ENCODE measurements at places on chromosomes 7 and 10.

- DNase-seq, result no peak
These were observed 32.5 kb upstream of the DOCK1 start for GRCh38 chr10:126872768-126873167.

GRCh38 chr10:72709041-72709440 lies 17.1 kb downstream of the MCU start:
- DNase-seq, result no peak

GRCh38 chr7:151629713-151630272 lies 110.1 kb upstream of the RHEB start:
- no peak for DNase-seq

- DNase-seq, result no peak
These were observed 175.7 kb upstream of the MEOX2 start for GRCh38 chr7:15862016-15862780.

GRCh38 chr10:89537364-89537763 lies 2.0 kb upstream of the SLC16A12 start:
- DNase-seq, result no peak

DNA sequence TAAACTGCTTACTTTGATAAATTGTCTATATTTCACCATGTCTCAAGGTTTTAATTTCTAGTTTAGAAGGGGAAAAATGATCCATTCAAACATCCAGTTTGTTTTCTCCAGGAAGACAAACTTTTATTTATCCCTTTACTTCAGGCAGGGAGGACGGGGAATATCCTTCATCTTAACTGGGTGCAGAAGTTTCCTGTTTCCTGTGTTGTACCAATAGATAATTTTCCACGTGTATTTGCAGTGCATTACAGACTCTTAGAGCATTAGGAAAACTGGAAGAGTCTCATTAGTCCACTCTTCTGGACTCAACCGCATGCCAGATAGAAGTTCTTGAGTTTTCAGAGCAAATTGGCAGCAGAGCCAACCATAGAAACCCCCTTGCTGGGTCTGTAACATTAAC lies 39.4 kb upstream of the PIP4K2A start:
- no peak for DNase-seq

- DNase-seq, result no peak
These were observed 278.7 kb upstream of the PODXL start for GRCh38 chr7:131835141-131835540.

- no peak for DNase-seq
These were observed 66.3 kb upstream of the SP4 start for GRCh38 chr7:21361413-21362125.

- DNase-seq, result no peak
These were observed 576 bp upstream of the CSGALNACT2 start for GRCh38 chr10:43137717-43138020.

- DNase-seq, result no peak
These were observed 119.6 kb downstream of the DOCK1 start for GRCh38 chr10:127024685-127025435.

DNA sequence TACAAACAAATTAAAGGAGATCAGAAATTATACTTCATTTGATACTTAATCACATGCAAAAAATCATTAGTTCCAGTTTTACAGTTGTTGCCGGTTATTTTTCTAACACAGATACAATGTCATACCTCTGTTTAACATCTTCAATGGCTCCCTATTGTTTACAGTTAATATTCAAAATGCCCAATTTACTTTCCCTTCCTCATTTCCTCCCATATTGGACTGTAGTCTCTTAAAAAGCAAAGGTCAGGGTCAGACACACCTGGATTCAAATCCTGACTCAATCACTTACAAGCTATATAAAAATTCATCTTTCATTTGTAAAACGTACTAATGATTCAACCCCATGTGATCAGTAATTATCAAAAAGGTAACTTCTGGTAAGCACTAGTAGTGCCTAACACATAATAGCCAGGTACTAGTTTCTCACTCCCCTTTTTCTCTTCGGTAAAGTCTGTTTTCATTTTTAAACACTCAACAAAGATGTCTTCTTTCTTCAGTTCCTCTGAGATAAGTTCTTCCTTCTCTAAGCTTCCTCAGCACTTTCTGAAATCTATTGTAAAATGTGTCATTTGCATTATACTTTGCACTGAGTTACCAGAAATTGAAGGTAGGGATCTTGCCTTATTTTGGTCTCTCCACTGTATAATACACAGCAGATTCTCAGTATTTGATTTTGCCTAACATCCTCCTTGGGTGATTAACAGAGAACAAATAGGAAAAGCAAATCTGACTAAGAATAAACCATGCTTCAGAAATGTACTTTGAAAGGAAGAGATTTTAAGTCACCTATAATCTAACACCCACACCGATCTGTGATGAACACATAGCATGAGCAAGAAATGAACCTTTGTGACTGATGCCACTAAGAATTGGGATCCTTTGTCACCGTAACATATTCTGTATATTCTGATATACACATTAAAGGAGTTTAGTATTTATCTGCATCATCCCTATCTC lies 16.1 kb downstream of the KMT2C start:
- DNase-seq, result no peak

- no peak for DNase-seq
These were observed 75.4 kb downstream of the FAM171A1 start for GRCh38 chr10:15295537-15296325.

DNA sequence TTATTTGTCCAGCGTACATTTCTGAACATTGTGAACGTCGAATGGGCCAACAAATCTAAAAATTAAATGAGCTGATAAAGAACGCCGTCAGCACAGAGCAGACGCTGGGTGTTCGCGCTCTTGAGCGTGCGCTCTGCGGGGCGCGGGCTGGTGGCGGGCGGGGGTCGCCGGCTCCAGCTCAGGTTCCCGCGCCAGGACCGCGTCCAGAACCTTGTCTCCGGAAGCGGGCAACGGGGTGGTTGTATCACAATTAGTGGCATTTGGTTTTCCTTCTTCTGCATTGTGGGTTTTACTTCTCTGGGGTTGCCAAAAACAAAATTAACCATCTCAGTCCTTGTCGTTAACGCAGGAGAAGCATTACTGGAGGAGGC lies 2.4 kb downstream of the CYP2E1 start:
- DNase-seq, result no peak

DNA sequence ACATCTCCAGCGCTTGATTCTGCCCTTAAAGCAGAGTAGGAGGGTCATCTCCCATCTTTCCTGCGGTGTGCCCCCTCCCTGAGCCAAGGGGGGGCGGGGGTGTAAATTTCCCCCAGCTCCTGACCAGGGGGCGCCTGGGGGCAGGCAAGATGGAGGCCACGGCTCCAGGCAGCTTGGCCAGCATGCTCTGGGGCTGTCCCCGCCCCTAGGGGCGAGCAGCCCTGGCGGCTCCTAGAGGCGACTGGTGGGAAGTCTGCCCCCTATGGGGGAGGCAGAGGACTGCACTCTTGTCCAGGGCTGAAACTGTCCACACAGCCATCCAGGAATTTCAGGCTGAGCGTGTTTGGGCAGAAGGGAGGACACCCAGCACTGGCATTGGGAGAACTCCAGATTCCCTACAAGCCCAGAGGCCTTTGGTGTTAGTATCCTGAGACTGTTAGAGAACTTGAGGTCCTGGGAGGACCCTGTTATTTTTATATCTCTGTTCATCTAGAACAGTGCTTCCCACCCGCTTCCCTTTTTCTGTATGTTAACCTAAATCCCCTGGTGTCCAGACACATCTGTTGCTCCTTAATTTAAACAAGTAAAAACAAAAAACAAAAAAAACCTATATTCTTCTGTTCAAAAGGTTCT lies 4.6 kb downstream of the STRA8 start:
- no peak for DNase-seq

- no peak for DNase-seq
These were observed 607.8 kb downstream of the PARD3 start for GRCh38 chr10:34207343-34207742.

GRCh38 chr7:43880596-43880995 lies 11.3 kb upstream of the MRPS24 start:
- no peak for DNase-seq

DNA sequence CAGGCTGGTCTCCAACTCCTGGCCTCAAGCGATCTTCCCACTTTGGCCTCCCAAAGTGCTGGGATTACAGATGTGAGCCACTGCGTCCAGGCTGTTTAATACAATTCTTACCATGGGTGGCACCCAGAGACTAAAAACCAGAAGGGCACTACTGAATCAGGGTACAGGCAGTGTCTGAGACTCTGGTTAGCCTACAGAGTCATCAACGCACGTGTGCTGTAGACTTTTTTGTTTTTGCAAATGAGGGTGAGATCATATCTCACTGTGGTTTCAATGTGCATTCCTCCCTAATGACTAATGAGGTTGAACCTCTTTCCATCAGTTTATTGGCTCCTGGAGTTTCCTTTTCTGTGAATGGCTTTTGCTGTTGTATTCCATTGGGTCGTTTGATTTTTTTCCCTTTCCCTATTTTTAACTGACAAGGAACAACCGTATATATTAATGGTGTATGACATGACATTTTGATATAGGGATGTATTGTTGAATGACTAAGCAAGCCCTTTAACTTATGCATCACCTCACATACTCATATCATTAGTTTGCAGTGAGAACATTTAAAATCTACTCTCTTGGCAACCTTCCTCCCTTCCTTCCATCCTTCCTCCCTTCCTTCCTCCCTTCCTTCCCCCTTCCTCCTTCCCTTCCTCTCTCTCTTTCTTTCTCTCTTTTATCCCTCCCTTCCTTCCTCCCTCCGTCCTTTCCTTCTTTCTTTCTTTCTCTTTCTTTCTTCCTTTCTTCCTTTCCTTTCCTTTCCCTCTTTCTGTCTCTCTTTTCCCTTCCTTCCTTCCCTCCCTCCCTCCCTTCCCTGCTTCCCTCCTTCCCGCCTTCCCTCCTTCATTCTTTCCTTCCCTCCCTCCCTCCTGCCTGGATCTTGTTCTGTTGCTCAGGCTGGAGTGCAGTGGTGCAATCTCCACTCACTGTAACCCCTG lies 9.3 kb upstream of the TMEM270 start:
- DNase-seq, result no peak

DNA sequence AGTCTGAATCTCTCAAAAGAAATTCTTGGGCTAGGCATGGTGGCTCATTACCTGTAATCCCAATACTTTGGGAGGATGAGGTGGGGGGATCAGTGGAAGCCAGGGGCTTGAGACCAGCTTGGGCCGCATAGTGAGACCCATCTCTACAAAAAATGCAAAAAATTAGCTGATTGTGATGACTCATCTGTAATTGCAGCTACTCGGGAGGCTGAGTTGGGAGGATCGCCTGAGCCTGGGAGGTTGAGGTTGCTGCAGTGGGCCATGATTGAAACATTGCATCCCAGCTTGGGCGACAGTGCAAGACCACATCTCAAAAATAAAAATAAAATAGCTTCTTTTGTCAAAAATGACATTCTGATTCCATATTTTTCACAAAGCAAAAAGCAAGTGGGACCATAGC lies 644.8 kb upstream of the FOXK1 start:
- no peak for DNase-seq

DNA sequence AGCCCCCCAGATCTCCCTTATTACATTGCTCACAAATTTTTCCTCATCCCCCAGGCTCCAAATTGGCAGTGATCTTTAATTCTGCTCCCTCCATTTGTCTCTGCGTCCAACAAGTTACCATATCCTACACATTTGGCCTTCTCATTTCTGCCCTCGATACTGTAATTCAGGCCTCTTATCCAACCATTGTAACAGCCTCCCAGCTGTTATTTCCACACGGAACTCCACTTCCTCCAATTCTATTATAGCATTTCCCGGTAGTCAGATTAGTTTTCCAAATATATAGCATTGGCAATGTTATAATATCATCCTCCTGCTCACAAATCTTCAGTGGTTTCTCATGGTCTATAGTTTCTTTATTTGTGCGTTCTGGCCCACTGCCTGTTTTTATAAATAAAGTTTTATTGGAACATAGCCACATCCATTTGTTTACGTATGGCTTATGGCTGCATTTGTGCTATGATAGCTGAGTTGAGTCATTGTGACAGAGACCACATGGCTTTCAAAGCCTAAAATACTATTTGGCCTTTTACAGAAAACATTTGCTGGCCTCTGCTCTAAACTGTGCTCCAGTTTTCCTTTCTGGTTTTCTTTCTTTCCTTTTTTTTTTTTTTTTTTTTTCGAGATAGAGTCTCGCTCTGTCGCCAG lies 126.5 kb upstream of the ZNF438 start:
- no peak for DNase-seq

- DNase-seq, result no peak
These were observed 902 bp upstream of the NFE2L3 start for GRCh38 chr7:26151096-26151495.

- no peak for DNase-seq
These were observed 104.7 kb downstream of the DGKI start for GRCh38 chr7:137742051-137742450.

- DNase-seq, result no peak
These were observed 317.2 kb upstream of the PODXL start for GRCh38 chr7:131873581-131873980.

DNA sequence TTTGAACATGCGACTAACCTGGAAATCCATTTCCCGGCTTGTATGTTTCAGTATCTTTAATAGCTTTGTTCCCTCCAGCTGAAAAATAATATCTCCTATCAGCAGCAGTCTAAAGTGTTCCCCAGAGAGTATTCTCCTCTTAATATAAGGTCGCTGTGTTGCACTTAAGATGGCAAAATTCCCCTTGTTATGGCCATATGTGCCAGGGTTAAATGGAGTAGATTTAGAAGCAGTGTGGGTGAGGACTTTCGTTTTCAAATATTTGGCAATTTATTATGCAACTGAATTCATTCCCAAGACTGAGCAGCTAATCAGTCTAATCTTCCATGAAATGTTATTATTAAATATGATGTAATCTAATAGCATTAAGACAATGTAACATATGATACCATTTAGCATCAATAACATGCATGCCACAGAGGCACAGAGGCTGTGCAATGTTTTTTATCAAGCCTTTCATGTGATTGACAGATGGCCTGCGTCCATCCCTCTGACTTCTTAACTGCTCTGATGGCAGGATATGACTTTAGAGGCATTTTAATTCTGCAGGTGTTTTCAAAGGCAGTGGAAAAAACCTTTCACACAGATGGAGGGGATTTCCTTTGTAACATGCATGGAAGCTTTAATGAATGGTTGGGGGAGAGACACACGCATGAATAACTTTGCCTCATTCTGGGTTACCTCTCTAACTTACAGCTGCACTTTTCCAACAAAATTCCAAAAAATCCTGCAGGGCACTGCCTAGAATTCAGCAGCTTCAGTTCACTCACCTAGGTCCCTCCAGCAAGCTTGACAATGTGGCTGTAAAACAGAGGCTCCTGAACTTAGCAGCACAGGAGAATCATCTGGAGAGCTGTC lies 55.1 kb upstream of the ZPBP start:
- DNase-seq, result no peak

All from activated CD8-positive, alpha-beta memory T cell treated with anti-CD3 and anti-CD28 coated beads for 1 hour (primary cell).